ENCODE measurements at places on chromosomes 4 and X. TPM values are rescaled to one million over a fixed set of nuclear protein-coding genes. Genes with fewer than 3 reads are reported as not detected.

GRCh38 chr4:54395013-54395527, 166.0 kb downstream of the PDGFRA start:
- H3K4me1 ChIP-seq: no peaks in the 10 kb centered on the region
- H3K27me3 ChIP-seq: no peaks in the 10 kb centered on the region
- H3K4me3 ChIP-seq: no peak overlapping the region

DNA sequence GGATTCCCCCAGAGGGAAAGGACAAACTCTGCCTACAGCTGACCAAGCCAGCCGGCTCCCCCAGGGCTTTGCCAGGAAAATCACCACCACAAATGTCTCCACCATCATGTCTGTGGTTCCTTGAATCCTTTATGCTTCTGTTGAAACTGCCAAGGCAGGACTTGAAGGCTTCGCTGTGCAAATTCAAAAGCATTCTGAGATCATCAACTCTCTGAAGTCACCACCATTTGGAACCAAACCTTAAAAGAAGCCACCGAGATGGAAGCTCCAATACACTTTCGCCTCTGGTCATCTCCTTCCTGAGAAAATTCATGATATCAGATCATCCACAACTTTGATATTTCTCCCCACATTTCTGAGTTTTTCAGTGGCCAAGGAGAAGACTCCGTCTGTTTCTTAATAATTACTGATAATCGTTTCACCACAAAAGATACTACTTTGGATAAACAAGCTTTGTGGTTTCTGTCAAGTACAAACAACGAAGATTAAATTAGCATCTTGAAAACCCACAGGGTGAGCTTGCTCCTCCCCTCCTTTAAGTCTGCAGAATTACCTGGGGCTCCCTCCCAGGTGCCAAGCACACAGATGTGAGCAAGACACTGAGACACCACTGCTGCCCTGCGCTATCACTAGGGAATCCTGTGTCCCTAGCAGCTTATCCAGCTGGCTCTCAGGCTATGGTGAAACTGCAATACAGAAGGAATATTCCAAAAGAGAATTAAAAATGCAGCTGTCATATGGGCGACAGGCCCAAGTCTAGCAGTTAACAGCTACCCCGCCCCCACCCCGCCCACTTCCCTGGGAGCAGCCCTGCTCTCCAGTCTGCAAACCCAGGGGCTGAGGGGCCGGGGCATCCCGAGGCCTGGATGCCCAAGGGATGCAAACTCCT, 125.0 kb upstream of the TBL1X start:
- DNase-seq: no peak
- peaks cover 2% of the 10 kb centered on the region for H3K36me3 ChIP-seq
- peak overlapping the region; percentile 57 for H3K4me3 ChIP-seq
- peaks cover 7% of the 10 kb centered on the region for H3K27me3 ChIP-seq
- H3K4me1 ChIP-seq: peaks cover 45% of the 10 kb centered on the region

- no peaks in the 10 kb centered on the region for H3K4me1 ChIP-seq
- H3K27me3 ChIP-seq: no peaks in the 10 kb centered on the region
- no peaks in the 10 kb centered on the region for H3K36me3 ChIP-seq
- DNase-seq: no peak
- no peak overlapping the region for H3K27ac ChIP-seq
- H3K4me3 ChIP-seq: no peak overlapping the region
These were observed 67.7 kb upstream of the HMX1 start for GRCh38 chr4:8939160-8939839.

DNA sequence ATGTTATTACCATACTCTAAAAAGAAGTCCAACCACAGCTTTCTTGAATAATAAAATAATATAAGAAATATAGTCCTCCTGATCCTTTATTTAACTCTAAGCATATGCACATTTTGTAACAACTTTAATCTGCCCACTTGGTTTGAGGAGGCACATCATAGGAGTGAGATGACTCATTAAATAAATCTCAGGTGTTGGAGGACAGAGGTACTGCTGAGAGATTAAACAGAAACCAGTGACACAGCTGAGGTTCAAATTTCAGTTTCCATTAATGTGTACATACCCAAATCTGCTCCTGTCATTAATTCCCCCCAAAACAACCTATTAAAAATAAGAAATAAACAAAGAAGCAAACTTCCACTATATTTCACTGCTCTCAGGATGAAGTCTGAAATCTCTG, 211.0 kb downstream of the KCTD8 start:
- H3K4me3 ChIP-seq: no peak overlapping the region
- no peak for DNase-seq
- no peaks in the 10 kb centered on the region for H3K4me1 ChIP-seq
- no peak overlapping the region for H3K27ac ChIP-seq
- no peaks in the 10 kb centered on the region for H3K36me3 ChIP-seq
- no peaks in the 10 kb centered on the region for H3K27me3 ChIP-seq

- H3K4me1 ChIP-seq: no peaks in the 10 kb centered on the region
- DNase-seq: no peak
- H3K4me3 ChIP-seq: no peak overlapping the region
- no peaks in the 10 kb centered on the region for H3K27me3 ChIP-seq
These were observed 521.1 kb downstream of the FSTL5 start for GRCh38 chr4:161642708-161643107.

- peaks cover 7% of the 10 kb centered on the region for H3K4me1 ChIP-seq
- DNase-seq: no peak
- no peak overlapping the region for H3K27ac ChIP-seq
- H3K4me3 ChIP-seq: no peak overlapping the region
These were observed 6.1 kb upstream of the SEC24D start for GRCh38 chr4:118842055-118842454.

DNA sequence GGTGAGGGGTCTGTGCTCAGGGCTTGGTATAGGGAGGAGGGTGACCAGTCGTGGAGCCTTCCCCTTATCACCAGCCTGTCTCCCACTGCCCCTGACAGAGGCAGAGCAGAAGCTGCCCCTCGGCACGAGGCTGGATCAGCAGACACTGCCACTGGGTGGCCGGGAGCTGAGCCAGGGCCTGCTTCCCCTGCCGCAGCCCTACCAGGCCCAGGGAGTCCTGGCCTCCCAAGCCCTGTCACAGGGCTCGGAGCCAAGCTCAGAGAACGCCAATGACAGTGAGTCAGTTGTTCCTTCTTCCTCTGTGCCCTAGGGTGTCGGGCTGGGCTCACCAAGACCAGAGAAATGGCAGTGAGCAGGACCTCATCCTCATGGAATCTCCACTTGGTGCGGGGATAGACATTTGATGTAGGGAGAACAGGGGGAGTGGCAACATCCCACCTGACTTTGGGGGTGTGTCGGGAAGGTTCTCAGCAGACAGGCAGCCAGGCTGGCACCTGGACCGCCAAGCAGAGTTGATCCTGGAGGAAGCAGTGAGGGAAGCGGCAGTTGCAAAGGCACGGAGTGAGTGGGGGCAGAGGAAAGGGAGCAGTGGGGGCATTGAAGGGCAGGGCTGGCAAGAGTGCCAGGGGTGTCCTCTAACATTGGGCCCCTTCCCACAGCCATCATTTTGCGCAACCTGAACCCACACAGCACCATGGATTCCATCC, 14.3 kb upstream of the UBA1 start:
- no peak overlapping the region for H3K4me3 ChIP-seq
- no peak for DNase-seq
- H3K27ac ChIP-seq: no peak overlapping the region
- H3K4me1 ChIP-seq: no peaks in the 10 kb centered on the region
- peaks cover 6% of the 10 kb centered on the region for H3K36me3 ChIP-seq

- H3K4me3 ChIP-seq: no peak overlapping the region
- no peak overlapping the region for H3K27ac ChIP-seq
- H3K27me3 ChIP-seq: no peaks in the 10 kb centered on the region
- no peak for DNase-seq
These were observed 35.9 kb upstream of the GUCY1B1 start for GRCh38 chr4:155722816-155723499.

ETNPPL gene
- total RNA-seq: not detected

GRCh38 chrX:149312988-149313387, 192.1 kb downstream of the IDS start:
- H3K4me3 ChIP-seq: no peak overlapping the region
- H3K4me1 ChIP-seq: no peaks in the 10 kb centered on the region
- peaks cover 47% of the 10 kb centered on the region for H3K27me3 ChIP-seq
- no peak overlapping the region for H3K27ac ChIP-seq
- no peaks in the 10 kb centered on the region for H3K36me3 ChIP-seq

DNA sequence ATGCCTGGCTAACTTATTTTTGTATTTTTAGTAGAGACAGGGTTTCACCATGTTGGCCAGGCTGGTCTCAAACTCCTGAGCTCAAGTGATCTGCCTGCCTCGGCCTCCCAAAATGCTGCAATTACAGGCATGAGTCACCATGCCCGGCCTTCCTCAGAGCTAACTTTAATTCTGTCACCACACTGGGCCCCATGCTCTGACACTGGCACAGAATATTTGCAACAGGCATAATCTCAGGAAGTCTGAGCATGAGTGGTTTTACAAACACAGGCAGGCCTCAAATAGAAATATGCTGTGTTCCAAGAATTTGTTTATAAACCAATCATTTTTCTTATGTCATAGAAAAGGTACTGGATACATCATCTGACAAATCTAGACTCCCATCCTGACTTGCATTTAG, 32.7 kb upstream of the FAM9C start:
- H3K27ac ChIP-seq: peak overlapping the region; percentile 92
- peaks cover 79% of the 10 kb centered on the region for H3K4me1 ChIP-seq
- H3K27me3 ChIP-seq: peaks cover 48% of the 10 kb centered on the region
- DNase-seq: peak; percentile 55
- H3K4me3 ChIP-seq: peak overlapping the region; percentile 51
- H3K36me3 ChIP-seq: peaks cover 1% of the 10 kb centered on the region

- no peak for DNase-seq
- H3K36me3 ChIP-seq: no peaks in the 10 kb centered on the region
- no peaks in the 10 kb centered on the region for H3K27me3 ChIP-seq
These were observed 247.0 kb upstream of the NDST4 start for GRCh38 chr4:115360431-115360830.

TMPRSS11E gene
- total RNA-seq: not detected

DNA sequence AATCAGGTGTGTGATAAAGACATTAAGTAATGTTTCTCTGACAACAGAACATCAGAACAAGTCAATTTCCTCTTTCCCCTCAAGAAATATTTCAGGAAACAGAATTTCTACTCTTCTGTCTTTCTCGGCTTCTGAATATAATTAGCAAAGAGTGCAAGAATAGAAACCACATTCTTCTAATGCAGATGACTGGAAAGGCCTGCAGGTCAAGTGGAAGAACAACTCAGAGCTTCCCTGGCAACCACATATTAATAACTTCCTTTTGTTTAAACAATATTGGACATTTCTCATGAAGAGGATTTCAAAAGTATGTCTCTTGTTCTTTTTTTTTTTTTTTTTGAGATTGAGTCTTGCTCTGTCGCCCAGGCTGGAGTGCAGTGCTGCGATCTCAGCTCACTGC, 225.5 kb downstream of the PARM1 start:
- no peaks in the 10 kb centered on the region for H3K27me3 ChIP-seq
- no peaks in the 10 kb centered on the region for H3K4me1 ChIP-seq
- H3K36me3 ChIP-seq: no peaks in the 10 kb centered on the region
- DNase-seq: no peak

- no peaks in the 10 kb centered on the region for H3K36me3 ChIP-seq
- H3K27me3 ChIP-seq: no peaks in the 10 kb centered on the region
- H3K4me3 ChIP-seq: no peak overlapping the region
- DNase-seq: no peak
- no peak overlapping the region for H3K27ac ChIP-seq
- no peaks in the 10 kb centered on the region for H3K4me1 ChIP-seq
These were observed 11.0 kb upstream of the BMPR1B start for GRCh38 chr4:94746746-94747145.

DNA sequence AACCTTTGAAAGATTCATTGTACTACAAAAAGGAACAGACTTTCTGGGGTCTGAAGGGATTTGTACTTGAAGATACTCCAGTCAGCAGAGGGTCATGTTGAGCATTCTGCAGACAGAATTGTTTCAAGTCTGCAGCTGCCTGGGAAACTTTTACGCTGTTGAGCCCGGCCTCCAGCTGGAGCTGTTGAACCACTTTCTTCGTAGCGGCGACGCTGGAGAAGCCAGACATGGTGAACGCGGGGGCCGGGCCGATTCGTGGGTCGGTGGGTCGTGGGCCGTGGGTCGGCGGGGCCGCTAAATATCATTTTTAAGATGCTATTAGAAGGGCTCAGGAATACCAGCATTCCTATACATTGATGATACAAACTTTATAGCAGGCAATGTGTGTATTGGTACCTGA, 12.0 kb upstream of the RTL9 start:
- H3K27me3 ChIP-seq: peaks cover 8% of the 10 kb centered on the region
- no peak for DNase-seq
- no peak overlapping the region for H3K27ac ChIP-seq
- H3K36me3 ChIP-seq: peaks cover 5% of the 10 kb centered on the region
- H3K4me1 ChIP-seq: peaks cover 1% of the 10 kb centered on the region

BEND2 gene
- total RNA-seq: not detected

- H3K27ac ChIP-seq: no peak overlapping the region
- no peak for DNase-seq
- no peak overlapping the region for H3K4me3 ChIP-seq
- no peaks in the 10 kb centered on the region for H3K36me3 ChIP-seq
These were observed 11.7 kb downstream of the UGT2B4 start for GRCh38 chr4:69484011-69484410.

- no peak overlapping the region for H3K4me3 ChIP-seq
- H3K27ac ChIP-seq: no peak overlapping the region
- peaks cover 29% of the 10 kb centered on the region for H3K27me3 ChIP-seq
- no peaks in the 10 kb centered on the region for H3K36me3 ChIP-seq
These were observed 87.4 kb downstream of the SMIM20 start for GRCh38 chr4:26001413-26001812.

SRPX2 gene
- not detected for total RNA-seq

- no peaks in the 10 kb centered on the region for H3K36me3 ChIP-seq
- no peak overlapping the region for H3K4me3 ChIP-seq
- no peaks in the 10 kb centered on the region for H3K27me3 ChIP-seq
- DNase-seq: no peak
- no peak overlapping the region for H3K27ac ChIP-seq
These were observed 867.3 kb downstream of the PCDH18 start for GRCh38 chr4:136664988-136665387.

DNA sequence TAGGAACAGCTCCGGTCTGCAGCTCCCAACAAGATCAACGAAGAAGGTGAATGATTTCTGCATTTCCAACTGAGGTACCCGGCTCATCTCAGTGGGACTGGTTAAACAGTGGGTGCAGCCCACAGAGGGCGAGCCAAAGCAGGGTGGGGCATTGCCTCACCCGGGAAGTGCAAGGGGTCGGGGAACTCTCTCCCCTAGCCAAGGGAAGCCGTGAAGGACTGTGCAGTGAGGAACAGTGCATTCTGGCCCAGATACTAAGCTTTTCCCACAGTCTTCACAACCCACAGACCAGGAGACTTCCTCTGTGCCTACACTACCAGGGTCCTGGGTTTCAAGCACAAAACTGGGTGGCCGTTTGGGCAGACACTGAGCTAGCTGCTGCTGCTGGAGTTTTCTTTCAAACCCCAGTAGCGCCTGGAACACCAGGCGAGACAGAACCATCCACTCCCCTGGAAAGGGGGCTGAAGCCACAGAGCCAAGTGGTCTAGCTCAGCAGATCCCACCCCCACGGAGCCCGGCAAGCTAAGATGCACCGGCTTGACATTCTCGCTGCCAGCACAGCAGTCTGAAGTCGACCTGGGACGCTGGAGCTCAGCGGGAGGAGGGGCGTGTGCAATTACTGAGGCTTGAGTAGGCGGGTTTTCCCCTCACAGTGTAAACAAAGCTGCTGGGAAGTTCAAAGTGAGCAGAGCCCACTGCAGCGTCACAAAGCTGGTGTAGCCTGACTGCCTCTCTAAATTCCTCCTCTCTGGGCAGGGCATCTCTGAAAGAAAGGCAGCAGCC, 84.6 kb downstream of the THOC2 start:
- H3K4me3 ChIP-seq: no peak overlapping the region
- peaks cover 8% of the 10 kb centered on the region for H3K27me3 ChIP-seq
- H3K36me3 ChIP-seq: peaks cover 5% of the 10 kb centered on the region
- peaks cover 20% of the 10 kb centered on the region for H3K4me1 ChIP-seq
- H3K27ac ChIP-seq: no peak overlapping the region

Data from activated T-cell treated with anti-CD3 and anti-CD28 coated beads, Interleukin-2, amount 50 U/mL, for 72 hours (primary cell).